ENCODE measurements at places on chromosomes 3 and 15.

GRCh38 chr15:90609242-90610180, 79.8 kb downstream of the CRTC3 start:
- no peak for DNase-seq

DNA sequence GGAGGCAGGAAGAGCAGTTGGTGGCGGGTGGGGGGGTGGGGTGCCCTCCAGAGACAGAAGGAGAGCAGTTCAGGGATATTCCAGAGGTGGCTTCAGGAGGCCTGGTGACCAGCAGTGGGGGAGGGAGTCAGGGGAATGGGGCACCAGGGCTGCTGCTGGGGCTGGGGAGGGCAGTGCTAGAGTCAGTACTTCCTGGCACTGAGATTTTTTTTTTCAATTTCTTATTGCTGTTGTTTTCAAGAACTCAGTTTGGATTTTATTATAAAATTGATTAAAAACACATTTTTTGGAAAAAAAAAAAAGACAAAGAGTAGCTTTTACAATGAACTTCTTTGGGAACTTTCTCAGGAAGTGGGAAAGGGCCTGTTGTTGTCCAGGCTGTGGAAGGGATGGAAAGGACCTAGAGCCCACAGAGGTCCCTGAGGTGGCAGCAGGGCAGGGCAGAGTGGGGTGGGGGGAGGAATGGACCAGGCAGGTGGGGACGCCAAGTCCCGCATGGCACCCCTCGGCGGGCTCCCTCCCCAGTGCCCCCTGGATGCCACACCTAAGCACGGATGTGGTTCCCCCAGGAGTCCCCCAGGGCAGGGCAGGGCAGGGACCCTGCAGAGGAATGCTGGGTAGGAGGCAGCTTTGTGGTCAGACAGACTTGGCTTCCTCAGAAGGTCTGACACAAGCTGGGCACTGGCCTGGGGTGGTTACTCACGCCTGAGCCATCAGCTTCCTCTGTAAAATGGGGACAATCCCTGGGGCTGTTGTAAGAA, 8.5 kb upstream of the ANPEP start:
- DNase-seq = no peak

DNA sequence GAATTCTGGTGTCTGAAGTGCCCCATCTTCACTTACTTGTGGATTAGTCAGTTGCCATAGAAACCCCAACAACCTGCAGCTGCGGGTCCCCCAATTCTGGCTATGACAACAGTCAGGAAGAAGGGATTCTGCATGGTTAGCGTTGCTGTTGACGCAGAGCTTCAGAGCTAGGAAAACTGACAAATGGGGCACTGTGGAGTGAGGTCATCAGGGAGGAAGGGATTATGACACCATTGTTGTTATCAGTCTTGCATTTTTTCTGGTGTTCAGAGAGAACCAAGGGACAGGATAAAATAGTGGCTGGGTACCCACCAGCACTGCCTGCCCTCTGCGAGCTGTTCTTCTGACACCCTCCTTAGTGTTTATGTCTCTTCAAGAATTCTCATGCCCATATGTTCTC, 367.7 kb upstream of the ARRDC4 start:
- DNase-seq = no peak

GRCh38 chr3:178686826-178687225, 150.6 kb downstream of the KCNMB2 start:
- DNase-seq = no peak

DNA sequence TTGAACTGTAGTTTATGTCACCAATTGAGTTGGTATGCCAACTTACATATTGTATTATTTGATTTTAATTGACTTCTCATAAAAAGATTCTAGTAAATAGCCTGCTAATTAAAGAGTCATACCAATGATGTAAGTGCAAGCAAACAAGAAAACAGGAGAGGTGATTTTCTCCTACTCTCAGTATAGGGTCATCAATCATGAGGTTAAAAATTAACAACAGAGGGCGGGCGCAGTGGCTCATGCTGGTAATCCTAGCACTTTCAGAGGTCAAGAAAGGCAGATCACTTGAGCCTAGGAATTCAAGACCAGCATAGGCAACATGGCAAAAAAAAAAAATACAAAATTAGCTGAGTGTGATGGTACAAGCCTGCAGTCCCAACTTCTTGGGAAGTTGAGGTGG, 108.7 kb downstream of the MYO9A start:
- DNase-seq = no peak

GRCh38 chr3:78632925-78633553, 1134.8 kb downstream of the ROBO1 start:
- DNase-seq = no peak

DNA sequence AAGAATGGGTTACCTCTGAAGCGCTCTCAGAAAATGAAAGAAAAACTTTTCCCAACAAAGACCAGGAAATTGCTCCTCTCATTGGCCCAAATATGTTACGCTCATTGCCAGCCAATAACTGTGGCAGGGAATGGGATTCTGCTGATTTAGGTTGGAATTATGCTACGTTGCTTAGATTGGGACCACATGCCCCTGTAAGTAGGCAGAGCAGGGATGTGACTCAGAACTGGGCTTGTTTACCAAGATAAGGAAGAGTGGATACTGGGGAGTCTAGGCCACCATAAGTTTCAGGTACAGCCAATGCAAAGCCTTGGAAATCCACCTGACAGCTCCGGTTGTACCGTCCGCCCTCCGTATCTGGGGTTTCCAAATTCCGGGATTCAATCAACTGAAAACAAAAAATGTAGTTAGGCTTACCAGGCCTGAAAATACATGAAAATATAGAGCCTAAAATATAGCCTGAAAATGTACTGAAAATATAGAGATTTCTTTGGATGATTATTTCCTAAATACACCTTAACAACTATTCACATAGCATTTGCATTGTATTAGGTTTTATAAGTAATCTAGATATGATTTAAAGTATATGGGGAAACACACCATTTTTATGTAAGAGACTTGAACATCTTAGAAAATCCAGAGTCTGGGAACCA, 1.5 kb upstream of the TCF12 start:
- DNase-seq = no peak

DNA sequence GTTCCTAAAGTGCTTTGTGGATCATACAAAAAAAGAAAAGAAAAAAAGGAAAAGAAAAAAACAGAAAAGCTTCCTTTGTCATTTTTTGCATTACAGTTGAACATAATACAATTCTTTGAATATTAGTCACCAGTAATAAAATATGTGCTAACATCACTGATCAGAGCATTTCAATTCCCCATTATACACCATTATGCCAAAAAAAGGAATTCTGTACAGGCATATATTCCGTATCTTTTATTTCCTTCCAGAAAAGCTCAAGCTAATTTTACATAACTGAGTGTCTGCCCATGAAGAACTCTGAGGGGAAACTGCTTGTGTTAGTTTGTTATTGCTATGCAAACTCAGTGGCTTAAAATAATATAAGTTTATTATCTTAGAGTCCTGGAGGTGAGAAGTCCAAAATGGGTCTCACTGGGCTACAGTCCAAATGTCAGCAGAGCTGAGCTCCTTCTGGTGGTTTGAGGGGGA, 377.9 kb downstream of the GAP43 start:
- no peak for DNase-seq

DNA sequence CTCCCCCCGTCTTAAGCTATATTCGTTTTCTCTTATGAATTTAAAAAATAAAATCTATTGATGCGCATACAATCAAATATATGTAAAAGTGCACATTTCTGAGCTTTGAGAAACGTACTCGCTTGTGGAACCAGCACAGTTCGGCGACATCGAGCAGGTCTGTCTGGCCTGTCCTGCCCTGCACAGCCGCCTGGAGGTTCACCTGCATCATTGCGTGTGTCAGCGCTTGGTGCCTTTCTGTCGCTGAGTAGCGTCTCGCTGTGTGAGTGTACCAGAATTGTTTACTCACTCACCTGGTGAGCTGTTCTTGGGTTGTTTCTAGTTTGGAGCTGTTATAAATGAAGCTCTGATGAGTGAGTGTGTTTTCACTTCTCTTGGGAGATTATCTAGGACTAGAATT, 104.0 kb downstream of the VGLL4 start:
- DNase-seq = no peak

GRCh38 chr3:80553211-80553610, 785.4 kb upstream of the ROBO1 start:
- no peak for DNase-seq

GRCh38 chr15:68042156-68042854, 11.8 kb upstream of the PIAS1 start:
- no peak for DNase-seq

- no peak for DNase-seq
Observed at GRCh38 chr3:155785662-155786295, 20.3 kb downstream of the C3orf33 start.

DNA sequence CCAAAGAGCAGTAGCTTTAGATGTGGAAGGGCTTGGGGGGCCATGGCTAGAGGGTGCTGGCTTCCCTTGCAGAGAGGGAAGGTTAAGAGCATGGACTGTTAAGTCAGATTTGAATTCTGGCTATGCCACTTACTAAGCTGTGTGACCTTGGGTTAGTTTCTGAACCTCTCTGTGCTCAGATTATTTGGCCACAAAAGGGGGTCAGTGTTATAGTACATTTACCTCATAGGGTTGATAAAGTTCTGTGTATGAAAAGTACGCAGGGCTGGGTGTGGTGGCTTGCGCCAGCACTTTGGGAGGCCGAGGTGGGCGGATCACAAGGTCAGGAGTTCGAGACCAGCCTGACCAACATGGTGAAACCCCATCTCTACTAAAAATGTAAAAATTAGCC, 6.8 kb downstream of the VPS18 start:
- no peak for DNase-seq

DNA sequence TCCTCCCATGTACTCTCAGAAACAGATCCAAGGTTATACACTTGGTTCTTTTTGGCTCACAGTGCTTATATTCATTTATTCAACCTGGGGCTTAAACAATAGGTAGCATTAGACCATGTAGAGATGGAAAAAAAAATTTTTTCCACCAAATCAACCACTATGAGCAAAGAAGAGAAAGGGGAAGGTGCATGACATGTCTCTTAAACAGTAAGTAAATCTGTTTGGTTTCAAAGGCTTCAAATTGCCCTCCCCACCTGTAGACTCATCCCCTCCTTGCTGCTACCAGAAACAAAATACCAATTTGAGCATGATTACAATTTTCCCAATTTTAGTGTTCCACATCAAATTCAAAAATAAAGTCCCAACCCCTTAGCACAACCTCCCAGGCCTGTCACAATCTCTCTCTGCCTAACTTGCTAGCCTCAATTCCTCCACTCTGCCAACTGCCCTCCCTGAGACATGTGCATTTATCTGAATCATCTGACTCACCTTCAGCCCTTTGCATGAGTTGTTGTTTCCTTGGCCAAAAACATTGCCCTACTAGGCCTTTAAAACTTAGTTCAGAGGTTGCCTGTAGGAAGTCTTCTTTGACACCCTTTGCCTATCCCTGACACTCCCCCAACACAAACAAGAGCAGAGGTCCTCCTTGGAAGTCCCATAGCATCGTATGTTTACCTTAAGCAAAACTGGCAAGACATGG, 30.3 kb upstream of the TSC22D2 start:
- no peak for DNase-seq

- no peak for DNase-seq
Observed at GRCh38 chr3:14511623-14512280, 28.4 kb downstream of the GRIP2 start.

DNA sequence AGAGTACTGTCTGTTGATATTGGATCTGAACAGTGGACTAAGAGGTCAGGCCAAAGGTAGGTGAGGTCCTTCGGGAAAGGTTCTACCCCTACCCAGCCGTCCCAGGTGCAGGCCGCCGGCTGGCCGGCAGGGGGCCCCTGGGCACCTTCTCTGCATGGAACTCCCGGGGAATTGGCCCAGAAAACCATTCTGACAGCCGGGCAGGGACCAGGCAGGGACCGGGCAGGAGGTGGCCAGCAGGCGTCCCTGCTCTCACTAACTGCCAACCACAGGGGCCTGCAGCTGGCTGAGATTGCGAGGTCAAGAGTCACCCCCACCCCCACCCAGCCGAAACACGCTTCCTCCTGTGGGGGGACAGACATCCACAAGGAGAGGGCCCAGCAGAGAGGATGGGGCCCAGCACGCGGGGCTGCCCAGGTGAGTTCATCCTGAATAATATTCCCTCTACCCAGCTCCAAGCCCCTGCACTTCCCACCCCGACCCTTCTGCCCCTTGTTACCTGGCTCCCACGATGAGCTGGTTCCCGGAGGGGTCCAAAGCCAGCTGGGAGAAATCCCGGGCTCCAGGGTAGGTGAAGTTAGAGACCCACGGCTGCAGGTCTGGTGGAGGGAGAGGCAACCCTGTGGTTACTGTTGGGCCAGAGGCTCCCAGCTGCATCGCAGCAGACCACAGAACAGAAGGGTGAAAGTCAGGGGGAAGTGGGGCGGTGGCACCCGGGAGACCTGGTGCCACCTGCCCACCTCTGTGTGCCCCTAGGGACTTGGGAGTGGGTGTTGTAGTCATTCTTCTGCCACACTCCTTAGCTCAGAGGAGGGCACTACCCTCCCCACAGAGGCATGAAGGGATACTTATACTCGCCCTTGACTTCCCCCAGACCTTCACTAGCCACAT, 84.4 kb downstream of the SEMA5B start:
- DNase-seq = no peak

- DNase-seq = no peak
Observed at GRCh38 chr3:132351222-132351806, 34.1 kb downstream of the ACP3 start.

- no peak for DNase-seq
Observed at GRCh38 chr3:19543212-19543841, 390.7 kb downstream of the EFHB start.

DNA sequence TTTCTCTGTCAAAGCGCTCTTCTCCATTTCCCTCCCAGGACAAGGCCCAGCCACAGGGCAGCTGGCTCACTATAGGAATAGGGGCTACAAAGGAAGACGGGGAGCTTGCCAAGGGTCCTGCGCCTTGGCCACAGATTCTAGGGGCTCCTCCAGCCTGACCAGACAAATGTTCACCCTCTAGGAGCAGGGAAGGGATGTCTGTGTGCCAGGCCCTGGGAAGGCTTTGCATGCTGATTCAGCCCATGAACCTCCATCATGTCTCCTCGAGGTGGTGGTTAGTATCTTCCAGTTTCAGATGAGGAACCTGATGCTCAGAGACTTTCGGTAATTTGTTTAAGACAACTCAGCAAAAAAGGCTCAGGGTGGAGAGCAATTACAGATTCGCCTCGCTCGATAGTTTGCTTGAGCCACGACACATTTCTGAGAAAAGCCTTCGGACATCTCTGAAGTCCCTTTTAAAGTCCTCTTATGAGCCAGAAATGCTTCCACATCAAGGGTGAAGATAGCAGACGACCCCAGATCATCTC, 110.0 kb downstream of the XXYLT1 start:
- DNase-seq = no peak
